ENCODE measurements at places on chromosomes 2 and 18.

DNA sequence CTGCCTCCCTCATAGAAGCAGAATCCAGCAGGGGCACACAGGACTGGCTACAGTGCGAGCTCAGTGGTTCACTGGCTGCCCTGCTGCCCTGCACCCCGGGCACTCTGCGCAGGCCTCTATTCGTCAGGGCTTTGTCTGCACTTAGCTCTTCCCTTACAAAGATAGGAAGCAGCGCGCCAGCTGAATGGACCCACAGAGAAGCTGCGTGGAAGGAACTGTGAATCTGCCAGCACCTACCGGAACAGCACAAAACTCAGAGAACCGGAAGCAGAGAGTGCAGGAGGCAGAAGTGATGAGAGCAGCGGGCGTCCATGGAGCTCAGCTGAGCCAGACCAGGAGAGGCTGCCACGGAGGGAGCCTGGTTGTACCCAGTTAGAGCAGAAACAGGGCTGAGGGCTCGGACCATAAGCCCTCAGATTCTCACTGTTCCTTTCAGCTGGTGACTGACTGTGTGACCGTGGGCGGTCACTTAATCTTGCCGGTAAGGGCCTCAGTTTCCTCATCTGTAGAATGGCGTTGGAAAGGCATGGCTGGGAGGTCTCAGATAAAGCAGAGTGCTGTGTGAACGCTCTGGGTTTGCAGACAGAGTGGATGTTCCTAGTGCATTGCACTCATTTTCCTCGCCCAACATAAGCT, 23.1 kb upstream of the SLC66A3 start:
- DNase-seq: no peak

- no peak for DNase-seq
Observed at GRCh38 chr2:63345285-63345633, 243.0 kb downstream of the WDPCP start.

DNA sequence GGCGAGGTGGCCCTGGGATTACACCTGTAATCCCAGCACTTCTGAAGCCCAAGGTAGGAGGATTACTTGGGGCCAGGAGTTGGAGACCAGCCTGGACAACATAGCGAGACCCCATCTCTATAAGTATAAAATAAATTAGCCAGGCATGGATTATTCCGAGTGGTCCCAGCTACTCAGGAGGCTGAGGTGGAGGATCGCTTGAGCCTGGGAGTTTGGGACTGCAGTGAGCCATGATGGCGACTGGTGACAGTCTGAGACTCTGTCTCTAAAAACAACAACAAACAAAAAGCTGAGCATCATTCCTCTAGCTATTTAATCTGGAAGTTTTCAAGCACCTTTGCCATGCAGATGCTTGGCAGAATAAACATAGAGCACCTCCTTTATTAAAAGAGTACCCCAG, 21.8 kb upstream of the FAHD2A start:
- no peak for DNase-seq

DNA sequence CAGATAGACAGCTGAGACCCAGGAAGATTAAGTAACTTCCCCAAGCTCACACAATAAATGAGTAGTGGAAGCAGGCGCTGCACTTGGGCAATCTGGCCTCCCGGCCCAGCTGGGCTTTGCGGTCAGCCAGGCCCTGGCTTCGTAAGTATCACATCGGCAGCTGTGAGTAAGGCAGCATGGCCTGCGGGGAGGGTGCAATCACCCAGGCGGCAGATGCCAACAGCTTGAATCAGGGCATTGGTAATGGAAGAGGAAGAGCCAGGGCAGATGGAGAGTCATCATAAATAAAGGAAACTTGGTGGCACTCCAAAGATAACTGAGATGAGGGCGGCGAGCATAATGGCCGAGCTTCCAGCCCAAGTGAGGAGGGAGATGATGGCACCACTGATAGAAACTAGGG, 217.9 kb upstream of the PID1 start:
- no peak for DNase-seq

GRCh38 chr2:4745056-4745991, 946.9 kb upstream of the SOX11 start:
- no peak for DNase-seq
